ENCODE measurements at places on chromosomes 13 and 19.

DNA sequence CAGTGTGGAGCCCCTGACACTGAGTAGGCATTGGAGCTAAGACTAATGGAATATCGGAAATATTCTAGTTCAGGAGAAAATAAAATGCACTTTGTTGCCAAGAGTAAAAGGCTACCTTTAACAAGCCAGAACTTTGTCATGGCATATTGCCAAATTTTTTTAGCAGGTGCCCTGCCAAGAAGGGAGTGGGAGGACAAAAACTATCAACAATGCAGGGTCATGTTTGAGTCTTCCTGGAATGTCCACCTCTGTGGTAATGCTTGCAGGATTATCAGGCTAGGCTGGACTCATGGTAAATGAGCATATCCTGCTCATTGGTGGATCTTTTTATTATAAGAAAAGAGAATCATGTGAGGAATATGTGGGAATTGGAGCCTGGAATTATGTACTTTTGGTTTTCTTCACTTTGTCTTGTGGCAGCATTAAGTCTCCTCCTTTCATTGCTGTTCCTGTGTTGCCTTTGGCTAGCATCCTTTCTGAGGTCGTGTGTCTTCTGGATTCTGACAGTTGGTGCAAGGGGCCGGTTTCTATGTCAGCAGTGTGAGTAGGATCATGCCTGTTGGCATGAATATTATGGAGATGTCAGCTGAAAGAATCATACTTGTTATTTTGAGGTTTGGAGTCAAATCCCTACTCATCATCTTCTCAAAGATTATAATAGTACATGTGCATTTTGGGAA is 122.9 kb upstream of the SPRY2 start:
- no peak for DNase-seq

- no peak for DNase-seq
Observed at GRCh38 chr13:71801165-71801760, 65.7 kb downstream of the DACH1 start.

GRCh38 chr13:23254506-23254905 is 73.7 kb downstream of the SGCG start:
- DNase-seq: no peak

- no peak for DNase-seq
Observed at GRCh38 chr13:55654243-55654642, 1486.5 kb upstream of the PRR20A start.

- no peak for DNase-seq
Observed at GRCh38 chr13:100859861-100860260, 185.3 kb upstream of the TMTC4 start.

DNA sequence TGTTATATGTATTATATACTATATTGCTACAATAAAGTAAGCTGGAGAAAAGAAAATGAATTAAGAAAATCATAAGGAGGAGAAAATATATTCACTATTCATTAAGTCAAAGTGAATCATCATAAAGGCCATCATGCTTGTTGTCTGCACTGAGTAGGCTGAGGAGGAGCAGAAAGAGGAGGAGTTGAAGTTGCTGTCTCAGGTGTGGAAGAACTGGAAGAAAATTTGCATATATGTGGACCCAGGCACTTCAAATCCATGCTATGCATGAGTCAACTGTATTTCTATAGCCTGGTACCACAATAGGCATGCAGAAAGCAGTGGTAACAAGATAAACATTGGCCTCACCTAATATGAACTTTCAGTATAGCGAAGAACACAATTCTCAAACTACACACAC is 135.9 kb upstream of the SGCG start:
- DNase-seq: no peak

DNA sequence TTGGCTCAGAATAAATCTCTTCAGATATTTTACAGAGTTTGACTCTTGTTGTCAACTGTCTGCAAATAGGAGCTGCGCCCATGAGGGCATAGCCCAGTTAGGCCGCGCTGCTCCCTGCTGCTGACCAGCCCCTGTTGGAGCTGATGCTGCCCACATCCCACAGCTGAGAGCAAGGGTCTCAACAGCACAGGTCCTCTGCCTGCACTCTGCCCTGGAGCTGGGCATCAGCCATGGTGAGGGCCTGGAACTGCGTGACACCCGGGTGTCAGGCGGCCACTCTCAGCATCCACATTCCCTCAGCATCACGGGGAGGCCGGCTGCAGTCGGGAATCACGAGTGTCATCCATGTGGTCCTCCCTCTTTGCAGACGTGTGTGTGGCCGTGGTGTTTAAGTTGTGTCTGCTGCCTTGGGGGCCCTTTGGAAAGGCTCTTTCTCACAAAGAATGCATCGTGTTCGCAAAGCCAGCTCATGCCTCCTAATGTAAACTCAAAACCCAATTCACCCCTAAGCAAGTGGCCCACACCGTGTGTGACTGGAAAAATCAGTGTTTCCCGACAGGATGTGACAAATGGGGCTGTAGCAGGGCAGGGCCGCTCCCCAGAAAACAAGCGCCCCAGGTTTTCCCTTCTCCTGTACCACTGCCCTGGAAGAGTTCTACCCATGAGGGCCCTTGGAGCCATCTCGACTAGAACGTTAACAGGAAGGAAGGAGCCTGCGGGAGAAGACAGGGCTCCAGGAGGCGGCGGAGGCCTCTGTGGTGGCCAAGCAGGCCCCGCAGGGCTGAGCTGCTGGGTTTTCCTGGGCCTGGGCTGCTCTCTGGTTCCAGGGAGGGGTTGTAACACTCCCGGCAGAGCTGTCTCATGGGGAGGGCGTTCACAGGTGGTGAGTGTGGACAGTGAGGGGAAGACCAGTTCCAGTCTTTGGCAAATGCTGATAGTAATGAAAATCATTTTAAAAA is 20.3 kb downstream of the ATP11A start:
- DNase-seq: no peak

GRCh38 chr13:29081036-29081435 is 260.9 kb downstream of the MTUS2 start:
- no peak for DNase-seq

DNA sequence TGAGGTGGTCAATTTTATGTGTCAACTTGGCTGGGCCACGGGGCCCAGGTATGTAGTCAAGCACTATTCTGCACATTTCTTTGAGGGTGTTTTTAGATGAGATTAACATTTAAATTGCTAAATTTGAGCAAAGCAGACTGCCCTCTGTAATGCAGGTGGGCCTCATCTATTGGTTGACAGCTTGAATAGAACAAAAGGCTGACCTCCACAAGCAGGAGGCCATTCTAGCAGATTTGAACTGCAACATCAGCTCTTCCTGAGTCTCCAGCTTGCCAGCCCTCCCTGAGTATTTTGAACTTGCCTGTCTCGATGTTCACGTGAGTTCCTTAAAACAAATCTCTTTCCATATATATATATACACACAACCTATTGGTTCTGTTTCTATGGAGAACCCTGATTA is 134.8 kb downstream of the DCLK1 start:
- DNase-seq: no peak

GRCh38 chr13:43360171-43360570 is 336.8 kb downstream of the DNAJC15 start:
- DNase-seq: no peak

All from NCI-H2081 treated with DMSO at 0.1 percent for 48 hours (cell line).